Amniotic epithelial cell (primary cell): ENCODE measurements at places on chromosomes 5 and 9.

GRCh38 chr5:1868886-1869475 lies 13.7 kb downstream of the IRX4 start:
- no peak for DNase-seq

DNA sequence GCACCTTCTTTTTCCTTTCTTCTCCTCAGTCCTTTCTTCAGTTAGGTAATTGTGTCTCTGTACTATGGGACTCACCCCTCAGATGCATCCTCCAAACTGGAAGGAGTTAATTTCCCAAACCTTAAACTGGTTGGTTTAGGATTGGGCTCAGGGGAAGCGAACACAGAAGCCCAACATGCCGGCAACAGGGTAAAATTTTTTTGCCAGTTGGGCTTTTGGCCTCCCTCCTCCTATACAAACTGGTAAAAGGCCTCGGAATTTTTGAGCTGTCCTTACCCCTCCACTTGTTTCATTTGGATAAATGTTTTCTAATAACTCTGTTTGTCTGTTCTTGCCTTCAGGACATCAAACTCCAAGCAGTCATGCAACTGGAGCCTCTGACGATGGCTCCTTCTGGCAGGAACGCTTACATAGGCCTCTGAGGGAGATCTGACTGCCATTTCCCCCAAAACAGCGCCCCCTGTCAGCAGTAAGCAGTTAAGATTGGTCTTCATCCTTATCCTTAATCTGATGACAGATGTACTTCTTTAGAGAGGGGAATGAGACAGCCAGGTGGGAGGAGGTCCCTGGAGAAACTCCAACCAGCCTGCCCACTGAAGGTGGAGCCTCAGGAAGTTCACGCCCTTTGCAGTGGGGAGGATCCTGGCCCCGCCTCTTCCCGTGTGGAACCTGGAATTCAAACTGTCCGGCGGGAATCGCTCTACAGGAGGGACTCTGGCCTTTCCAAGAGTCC lies 57.8 kb upstream of the SPINK5 start:
- peak; percentile 2 for DNase-seq

DNA sequence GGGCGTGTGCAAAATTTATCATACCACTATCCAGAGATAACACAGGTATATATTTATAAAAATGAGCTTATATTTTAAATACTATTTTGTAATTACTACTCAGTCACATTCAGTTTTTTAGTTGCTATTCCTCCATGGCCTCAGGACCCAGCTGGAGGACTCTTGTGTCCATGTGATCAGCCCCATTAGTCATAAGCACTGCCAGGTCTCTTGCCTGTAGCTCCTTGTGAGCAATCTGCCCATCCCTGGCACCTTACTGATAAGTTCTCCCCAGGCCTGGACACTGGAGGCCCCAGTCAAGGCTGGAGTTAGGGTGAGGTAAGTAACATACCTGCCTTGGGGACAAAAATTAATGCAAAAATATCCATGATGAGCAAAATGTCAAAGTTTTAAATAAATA lies 29.5 kb upstream of the ADRB2 start:
- DNase-seq: no peak

- no peak for DNase-seq
These were observed 46.6 kb downstream of the PPIP5K2 start for GRCh38 chr5:103166706-103167105.

- peak; percentile 38 for DNase-seq
These were observed 54.6 kb downstream of the SUSD1 start for GRCh38 chr9:112120439-112120925.

- no peak for DNase-seq
These were observed 55.1 kb downstream of the MEGF9 start for GRCh38 chr9:120659209-120659608.

GRCh38 chr5:63029891-63030290 lies 451.3 kb downstream of the LRRC70 start:
- no peak for DNase-seq

DNA sequence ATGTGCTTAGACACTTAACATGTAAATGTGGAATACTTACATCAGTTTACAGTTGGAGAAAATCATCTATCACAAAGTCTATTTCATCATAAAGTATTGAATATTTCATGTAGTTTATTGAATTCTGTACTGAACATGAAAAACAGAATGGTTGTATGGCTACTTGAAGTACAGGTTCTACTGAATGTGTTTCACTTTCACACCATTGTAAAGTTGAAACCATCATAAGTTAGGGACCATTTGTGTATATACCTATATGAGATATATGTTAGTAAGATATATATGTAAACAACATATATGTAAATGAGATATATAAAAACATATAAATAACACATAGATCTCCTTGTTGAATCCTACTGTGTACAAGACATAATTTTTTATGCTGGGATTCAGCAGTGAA lies 63.0 kb upstream of the TAF11L2 start:
- no peak for DNase-seq

DNA sequence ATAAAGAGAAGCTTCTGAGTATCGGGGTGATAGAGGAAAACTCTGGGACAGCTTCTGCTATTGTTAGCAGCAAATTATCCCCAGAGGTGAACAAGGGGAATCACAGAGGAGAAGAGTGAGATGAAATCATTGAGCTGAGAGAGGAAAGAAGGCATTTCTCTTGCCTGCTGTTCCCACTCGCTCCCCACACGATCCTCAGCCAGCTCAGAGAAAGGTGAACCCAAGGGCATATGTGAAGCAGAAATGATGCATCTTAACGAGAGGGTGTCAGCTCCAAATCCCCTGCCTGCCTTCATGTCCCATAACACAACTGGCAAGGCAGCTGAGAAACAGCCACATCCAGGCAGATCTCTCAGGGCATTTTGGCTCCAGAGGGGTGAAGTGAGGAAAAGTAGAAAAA lies 111.6 kb downstream of the BRINP1 start:
- DNase-seq: no peak

DNA sequence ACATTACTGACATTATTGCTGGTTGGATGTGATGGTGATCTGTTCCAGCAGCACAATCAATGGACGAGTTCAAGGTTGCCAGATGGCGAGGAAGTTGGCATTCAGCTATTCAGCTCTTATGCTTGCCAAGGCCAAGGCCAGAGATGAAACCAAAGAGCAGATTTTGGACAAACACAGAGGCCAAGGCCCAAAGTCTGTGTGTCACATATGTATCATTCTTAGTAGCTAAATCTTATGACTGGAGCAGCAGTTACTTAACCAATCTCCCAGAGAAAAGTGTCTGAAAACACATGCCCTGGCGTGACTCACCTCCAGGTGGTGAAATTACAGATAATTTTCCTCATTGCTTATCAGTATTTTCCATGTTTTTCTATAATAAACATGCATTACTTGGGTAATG lies 189.0 kb upstream of the EGFLAM start:
- peak; percentile 84 for DNase-seq

DNA sequence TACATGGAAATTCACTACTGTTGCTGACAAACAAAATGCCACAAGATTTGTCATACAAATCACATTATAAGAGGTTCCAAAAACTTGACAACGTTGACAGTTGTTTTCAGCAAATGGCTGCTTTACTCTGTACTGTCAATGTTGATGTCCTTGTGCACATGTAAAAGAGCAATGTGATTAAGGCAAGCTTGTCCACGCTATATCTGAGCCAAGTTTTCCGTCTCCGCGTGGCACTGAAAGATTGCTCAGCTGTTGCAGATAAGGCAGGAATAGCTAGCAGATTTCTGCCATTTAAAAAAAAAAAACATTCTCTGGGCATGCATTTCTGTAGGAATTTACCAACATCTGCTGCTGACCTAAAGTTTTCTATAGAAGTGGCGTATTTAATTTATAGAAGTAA lies 46.4 kb upstream of the MEF2C start:
- no peak for DNase-seq

- DNase-seq: peak; percentile 56
These were observed 2.7 kb downstream of the NDST1 start for GRCh38 chr5:150510460-150511263.

GRCh38 chr5:85441156-85441555 lies 1056.5 kb upstream of the EDIL3 start:
- DNase-seq: no peak

- DNase-seq: peak; percentile 59
These were observed 74.5 kb downstream of the MAPKAP1 start for GRCh38 chr9:125632321-125633115.

DNA sequence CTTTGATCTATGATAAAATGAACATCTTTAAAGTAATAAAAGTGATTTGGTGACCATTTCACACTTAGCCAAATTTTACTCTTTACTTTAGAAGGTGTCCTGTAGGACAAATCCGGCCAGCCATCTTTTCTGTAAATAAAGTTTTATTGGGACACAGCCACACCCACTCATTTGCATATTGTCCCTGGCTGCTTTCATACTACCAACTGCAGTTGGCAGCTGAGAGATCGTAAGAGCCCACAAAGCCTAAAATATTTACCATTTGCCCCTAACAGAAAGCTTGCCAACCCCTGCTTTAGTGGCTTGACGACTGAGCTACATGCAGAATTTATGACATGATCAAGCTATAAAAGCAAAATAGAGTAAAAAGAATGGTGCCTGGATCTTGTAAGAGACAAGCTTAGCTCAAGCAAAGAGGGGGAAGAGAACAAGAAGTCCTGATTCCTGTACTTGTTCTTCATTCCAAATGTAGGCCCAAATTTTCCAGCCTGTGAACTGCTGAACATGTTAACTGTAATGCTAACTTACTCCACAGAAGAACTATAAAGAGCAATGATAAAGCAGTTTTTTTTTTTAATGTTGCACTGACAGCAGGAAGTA lies 7.4 kb upstream of the FBXO10 start:
- no peak for DNase-seq

DNA sequence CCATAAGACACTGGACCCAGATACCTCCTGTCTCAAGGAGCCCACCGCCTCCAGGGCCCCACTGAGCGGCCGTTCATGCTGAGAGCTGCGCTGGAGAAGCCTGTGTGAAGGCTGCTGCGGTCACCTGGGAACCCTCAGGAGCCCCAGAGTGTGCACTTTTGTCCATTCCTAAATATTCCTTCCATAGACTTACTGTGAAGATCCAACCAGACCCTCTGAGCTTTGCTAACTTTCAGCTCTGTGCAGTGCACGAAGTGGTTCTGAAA lies 119.5 kb downstream of the COL23A1 start:
- DNase-seq: no peak

GRCh38 chr9:121962421-121962820 lies 130.7 kb downstream of the TTLL11 start:
- peak; percentile 47 for DNase-seq

GRCh38 chr5:39631958-39632357 lies 207.2 kb upstream of the DAB2 start:
- DNase-seq: no peak

DNA sequence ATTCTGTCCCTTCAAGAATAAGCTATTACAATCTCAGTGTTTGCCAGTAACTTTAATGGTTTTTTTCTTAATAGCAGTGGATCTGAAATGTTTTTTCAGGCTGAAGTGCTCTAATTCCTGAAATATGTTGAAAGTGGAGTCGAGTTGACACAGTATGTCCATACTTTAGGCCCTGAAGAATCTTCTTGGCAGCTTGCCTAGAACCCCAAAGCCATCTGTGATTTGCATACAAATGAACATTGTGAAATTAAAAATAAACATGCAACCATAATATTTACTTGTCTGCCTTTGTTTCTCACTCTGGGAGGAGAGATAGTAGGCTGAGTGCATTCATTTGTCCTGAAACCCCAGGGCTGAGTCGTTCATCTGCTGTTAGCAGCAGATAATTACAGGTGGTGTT lies 152.7 kb downstream of the ADCY2 start:
- no peak for DNase-seq

DNA sequence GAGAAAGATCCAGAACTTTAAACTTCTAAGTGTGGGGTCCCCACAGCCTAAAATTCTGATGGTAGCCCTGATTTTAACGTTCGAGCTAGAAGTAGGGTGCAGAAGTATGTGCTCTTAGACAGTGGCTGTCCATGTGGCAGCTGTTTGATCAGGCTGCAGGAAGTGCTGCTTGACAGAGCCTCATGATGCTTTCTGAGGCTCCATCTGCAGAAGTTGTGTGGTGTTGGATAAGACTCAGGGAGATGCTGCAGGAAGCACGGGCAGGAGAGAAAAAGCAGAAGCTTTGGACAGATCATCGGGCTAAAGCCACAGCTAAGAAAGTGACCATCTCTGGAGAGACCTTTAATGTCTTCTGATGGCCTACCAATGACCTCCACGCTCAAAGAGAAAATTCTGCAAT lies 8.1 kb downstream of the MTMR12 start:
- no peak for DNase-seq

DNA sequence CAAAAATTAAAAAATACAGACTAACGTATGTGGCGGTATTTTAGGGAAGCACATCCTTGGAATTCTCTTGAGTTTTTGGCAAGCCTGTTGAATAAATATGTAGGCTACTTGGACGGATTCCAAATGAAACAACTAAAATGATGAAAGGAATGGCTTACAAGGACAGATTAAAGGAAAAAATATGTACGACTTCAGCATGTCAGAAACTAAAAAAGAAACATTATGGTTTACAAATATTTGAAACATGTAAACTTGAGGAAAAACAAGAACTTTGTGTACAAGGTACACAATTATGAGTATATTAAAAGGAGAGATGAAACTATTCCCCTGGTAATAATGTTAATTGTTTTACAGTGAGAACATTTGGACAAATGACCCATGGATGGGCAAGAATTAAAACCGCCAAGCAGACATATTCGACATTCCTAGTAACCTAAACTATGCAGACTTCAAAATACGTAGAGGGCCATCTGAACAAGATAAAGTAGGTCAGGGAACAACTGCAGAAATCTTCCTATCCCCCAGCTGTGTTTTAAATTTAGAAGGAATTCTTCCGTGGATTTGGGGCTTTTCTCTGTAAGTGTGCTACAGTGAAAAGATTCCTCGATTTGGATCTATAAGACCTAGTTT lies 12.5 kb downstream of the EDIL3 start:
- peak; percentile 92 for DNase-seq

DNA sequence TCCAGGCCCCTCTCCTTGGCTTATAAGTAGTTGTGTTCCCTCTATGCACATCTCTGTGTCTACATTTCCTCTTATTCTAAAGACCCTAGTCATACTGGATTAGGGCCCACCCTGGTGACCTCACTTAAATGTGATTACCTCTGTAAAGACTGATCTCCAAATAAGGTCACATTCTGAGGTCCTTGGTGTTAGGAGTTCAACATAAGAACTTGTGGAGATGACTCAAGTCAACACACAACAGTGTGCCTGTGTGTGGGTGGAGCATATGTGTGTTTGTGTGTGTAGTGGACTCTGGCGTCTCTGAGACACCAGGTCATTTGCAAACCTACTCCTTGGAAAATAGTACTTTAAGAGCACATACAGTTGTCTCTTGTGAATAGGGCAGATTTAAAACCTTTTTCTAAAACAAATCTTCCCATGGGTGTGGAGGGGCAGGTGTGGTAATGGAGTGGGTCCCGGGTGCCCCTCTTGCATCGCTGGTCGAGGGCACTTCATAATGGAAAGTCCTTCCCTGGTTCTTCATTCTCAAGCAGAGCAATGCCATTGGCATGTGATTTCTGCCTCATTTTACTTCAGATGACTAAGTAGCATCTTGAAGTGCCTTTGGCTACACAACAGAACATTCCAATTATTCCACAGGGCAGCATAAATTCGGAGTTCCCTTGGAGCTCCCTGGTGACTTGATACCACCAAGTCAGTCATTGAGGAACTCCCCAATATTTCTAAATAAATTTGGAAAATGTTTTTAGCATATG lies 84.4 kb downstream of the C9orf152 start:
- peak; percentile 60 for DNase-seq

GRCh38 chr9:33414889-33415500 lies 12.6 kb upstream of the AQP7 start:
- DNase-seq: no peak
